ENCODE measurements at places on chromosomes 2 and 18.

GRCh38 chr2:203722411-203722810 lies 16.0 kb downstream of the CD28 start:
- DNase-seq: peak; percentile 20

DNA sequence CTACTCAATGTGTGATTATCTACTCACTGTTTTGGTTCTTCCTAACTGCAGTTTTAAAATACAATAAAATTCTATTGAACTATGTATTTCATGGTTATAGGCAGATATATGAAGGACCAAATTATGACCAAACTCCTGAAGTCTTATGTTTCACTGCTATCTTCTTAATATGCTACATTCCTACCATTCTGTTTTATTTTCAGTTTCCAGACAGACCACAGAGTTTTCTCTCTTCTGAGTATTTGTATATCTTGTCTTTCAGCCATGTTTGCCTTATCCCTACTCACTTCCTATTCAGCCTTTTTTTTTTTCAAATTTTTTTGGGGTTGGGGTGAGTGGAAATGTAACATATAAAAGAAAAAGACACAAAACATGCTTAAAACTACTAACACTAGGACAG lies 6.3 kb downstream of the RFTN2 start:
- no peak for DNase-seq

DNA sequence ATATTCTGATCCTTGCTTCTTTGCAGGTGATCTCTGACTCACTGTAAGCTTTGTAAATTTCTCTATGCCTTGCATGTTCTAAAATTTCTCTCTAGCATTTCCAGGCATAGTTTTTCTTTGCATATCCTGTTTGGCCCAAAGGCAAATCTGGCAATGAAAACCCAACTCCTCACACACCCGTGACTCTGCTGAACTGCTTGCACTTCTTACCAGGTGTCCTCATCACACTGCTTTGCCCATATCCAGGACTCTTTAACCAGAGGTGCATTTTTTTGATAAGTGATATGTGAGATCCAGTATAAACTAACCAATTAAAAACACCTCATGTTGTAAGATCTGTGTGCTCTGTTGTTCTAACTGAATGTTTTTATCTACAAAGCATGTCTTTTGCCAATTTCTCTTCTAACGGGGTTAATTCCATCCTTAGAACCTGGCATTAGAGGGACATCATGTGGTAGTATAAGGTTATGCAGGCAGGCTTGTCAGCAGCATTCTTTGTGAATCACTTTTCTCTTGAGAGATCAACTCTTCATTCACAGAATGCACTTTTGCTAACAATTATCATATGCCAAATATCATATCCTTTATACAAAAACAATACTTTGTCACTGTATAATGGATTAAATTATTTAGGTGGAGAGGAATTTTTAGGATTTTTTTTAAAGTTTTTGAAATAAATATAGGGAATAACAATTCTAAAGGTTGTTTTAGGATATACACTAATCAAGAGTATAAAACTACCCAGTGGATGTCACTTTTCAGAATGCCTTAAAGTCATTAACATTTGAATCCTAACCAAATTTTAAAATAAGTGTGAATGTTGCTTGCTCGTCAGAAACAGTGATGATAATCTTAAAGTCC lies 20.8 kb upstream of the TMX3 start:
- DNase-seq: peak; percentile 82

DNA sequence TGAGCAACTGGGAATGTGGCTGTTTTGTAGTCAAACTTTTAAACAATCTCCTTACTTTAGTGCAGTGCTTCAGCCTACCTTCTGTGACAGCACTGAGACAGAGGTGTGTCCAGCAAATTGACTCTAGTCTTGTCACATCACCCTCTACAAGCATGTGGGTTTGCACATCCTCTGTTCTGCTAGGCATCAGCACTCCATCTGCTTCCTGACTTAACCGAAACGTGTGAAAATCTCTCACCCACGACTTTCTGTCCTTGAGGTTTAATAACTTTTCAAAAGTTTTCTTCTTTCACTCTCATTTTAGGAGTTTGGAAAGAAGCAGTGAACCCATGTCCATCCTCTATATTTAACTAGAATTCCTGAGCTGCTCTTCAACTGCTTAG lies 42.6 kb downstream of the TTR start:
- no peak for DNase-seq

- DNase-seq: no peak
These were observed 117.1 kb downstream of the KCNS3 start for GRCh38 chr2:17995593-17995992.

DNA sequence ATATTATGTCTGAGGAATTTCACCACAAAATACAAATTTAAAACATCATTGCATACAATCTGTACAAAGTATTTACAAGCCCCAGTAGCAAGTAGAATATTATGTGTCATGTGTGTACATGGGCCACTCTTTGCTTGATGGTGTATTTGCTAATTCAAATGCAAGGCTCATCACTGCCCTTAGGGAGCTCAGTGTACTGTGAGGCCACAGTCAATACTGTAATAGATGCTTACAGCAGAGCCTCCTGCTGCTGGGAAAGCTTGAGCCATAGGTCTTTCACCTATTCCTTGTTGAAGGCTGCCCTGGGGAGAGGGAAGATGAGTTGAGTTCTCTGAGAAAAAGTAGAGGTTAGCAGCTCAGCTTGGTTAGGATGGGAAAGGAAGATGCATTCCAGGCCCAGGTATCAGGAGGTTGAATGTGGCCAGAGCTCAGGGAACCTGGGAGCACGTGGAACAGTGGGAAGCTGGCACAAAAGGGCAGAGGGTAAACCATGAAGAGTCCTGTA lies 189.6 kb downstream of the LRP1B start:
- DNase-seq: no peak

GRCh38 chr18:13566941-13567746 lies 159.2 kb downstream of the FAM210A start:
- DNase-seq: peak; percentile 19

Measured in GM23248 (cell line).